NCI-H82 (cell line): ENCODE measurements at places on chromosomes 11 and 22.

DNA sequence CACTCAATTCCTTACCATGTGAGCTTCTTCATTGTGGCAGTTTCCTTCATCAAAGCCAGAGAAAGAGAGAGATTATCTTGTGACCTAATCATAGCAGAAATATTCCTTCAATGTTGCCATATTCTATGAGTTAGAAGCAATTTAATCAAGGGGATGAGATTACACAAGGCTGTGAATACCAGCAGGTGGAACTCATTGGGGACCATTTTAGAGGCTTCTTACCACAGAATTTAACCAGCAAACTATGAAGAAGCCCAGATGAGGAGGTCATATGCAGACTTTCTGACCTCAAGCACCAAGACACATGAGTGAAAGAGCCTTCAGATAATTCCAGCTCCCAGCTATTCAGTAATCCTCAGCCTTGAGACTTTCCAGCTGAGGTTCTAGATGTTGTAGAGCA lies 51.3 kb downstream of the ADM start:
- DNase-seq, result no peak

DNA sequence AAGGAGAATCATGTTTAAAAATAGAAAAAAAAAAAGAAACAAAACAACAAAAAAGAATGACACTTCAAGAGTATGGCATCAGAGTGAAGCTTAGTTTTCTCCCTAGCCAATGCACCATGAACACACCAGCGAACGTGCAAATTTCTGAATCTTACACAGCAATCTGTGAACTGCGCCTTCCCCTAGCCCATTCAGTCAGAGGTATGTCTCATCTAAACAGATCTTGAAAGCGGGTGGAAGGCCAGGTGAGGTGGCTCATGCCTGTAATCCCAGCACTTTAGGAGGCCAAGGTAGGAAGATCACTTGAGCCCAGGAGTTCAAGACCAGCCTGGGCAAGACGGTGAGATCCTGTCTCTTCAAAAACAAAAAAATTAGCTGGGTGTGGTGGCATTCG lies 113.1 kb downstream of the MICAL3 start:
- DNase-seq, result no peak

- no peak for DNase-seq
Observed at GRCh38 chr22:24424001-24424900, 3.1 kb upstream of the ADORA2A start.

DNA sequence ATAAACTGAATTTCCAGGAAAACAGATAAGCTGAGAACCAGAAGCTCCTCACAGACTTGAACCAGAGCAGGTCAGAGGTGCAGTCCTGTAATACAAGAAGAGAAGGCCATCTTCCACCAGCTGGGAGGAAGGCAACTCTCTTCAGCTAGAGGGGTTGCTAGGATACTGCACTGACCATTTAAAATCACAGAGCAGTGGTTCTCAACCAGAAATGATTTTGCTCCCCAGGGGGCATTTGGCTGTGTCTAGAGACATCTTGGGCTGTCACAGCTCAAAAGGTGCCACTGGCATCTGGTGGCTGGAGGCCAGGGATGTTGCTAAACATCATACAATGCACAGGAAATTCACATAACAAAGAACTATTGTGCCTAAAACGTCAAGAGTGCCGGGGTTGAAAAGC lies 17.2 kb downstream of the OPCML start:
- no peak for DNase-seq

GRCh38 chr22:46661221-46661851 lies 41.1 kb downstream of the GRAMD4 start:
- no peak for DNase-seq

- DNase-seq, result no peak
Observed at GRCh38 chr11:34207487-34208180, 102.2 kb downstream of the NAT10 start.

- DNase-seq, result no peak
Observed at GRCh38 chr22:31137721-31138120, 2.6 kb downstream of the PLA2G3 start.

- DNase-seq, result no peak
Observed at GRCh38 chr11:75349521-75350116, 1.8 kb downstream of the ARRB1 start.

DNA sequence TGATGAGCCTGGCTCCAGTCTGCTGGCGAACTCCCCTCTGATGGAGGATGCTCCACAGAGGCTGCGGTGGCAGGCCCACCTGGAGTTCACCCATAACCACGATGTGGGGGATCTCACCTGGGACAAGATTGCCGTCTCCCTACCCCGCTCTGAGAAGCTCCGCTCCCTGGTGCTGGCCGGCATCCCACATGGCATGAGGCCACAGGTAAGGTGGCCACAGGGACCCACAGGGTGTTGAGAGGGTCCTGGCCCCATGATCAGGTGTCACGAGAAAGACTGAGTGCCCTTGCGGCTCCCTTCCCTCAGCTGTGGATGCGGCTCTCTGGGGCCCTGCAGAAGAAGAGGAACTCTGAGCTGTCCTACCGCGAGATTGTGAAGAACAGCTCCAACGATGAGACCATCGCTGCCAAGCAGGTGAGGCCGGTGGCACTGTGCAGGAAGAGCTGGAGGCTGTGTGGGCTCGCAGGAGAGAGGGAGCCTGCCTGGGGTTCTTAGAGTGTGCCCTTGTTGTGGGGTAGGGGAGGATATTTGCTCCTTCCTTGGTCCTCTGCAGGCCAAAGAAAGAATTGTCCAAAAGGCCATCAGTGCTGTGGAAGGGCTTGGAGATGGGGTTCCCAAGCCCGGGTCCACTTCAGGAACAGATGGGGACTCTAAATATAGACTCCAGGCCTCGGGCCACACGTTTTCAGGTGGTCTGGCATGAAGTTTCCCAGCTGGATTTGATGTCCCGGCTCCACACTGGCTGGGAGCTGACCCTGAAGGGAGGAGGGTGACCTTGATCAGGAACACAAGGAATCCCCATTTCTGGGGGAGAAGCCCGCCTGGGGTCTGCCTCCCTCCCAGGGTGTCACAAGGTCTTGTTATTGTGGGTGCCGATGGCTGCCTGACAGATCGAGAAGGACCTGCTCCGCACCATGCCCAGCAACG lies 34.1 kb downstream of the SGSM3 start:
- no peak for DNase-seq

GRCh38 chr11:62502030-62502730 lies 44.4 kb downstream of the AHNAK start:
- DNase-seq, result no peak

GRCh38 chr11:1291295-1292017 lies 18.0 kb downstream of the TOLLIP start:
- no peak for DNase-seq

GRCh38 chr22:47166033-47166404 lies 403.6 kb downstream of the TBC1D22A start:
- no peak for DNase-seq

- no peak for DNase-seq
Observed at GRCh38 chr11:86152006-86152862, 83.3 kb upstream of the PICALM start.

- no peak for DNase-seq
Observed at GRCh38 chr11:75735181-75735845, 17.7 kb downstream of the MOGAT2 start.

DNA sequence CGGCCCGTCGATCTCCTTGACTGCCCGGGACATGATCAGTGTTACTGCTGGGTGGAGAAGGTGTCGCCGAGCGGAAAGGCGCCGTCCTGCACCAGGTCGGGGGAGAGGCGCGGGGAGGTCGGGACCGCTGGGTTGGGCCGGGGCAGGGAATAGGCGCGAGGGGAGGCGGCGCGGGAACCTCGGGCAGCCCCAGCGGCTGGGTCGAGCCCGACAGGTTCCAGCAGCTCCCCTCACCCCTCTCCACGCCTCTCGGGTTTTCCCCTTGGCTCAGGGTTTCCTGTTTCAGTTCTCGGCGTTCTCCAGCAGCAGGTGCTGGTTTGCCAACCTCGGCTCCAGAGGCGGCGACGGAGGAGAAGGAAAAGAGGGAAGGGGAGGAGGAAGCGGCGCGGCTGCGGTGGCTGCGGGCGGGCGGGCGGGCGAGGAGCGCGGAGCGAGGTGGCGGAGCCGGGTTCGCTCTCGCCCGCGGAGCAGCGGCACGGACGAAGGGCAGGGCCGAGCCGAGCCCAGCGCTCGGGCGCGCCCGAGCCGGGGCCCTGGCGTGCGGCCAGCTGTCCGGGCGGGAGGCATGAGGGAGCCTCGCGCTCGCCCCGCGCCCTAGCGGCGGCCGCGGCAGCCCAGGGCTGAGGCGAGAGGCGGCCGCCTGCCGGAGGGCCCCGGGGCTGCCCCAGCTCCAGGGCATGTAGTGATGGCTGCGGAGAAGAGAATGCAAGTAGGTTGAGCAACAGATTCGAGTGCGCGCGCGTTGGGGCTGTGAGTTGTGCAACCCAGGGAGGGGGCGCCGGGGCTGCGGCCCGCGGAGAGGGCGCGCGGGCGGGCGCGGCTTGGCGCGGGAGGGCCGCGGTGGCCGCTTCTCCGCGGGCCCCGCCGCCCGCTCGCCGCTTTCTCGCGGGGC lies at the start of gene ZC3H12C:
Gene ZC3H12C, plus strand, starts transcription at position 878 of the 892 bp plus-strand sequence. CDS start 20 bp downstream, outside the sequence.
- DNase-seq, result peak; percentile 85

DNA sequence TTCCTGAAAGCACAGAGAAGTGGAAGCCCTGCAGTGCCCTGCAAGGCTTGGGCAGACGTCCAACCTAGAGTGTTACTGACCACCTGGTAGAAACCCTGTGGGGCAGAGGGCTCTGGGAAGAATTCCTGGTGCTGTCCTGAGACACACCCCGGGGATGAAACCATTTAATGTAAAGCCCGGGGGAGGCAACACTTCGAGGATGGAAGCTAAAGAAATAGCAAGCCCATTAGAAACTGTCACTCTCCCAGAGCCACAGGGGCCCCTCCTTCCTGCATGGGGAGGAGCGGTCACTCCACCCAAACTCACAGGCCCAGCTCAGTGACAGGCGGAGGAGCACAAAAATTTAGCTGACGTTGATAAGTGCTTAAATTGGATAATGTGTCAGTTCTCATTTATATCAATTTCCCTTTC lies 57.6 kb downstream of the NRXN2 start:
- DNase-seq, result peak; percentile 29

DNA sequence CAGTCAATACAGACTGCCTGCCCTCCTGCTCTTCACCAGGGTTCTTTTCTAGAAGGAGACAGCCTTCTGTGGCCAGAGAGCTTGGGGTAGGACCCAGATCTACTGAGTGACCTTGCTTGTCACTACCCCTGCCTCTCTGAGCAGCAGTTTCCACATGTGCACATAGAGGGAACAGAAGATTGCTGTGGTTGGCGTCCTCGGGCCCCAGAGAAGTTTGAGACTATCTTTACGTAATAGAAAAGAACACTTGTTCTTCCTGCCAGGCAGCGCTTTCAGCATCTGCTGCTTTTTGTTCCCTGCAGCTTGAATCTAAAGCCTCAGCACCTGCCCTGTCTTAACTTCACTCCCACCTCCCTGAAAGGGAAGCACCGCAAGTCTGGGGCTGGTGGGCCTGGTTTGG lies 1.9 kb upstream of the FKBP2 start:
- DNase-seq, result no peak

DNA sequence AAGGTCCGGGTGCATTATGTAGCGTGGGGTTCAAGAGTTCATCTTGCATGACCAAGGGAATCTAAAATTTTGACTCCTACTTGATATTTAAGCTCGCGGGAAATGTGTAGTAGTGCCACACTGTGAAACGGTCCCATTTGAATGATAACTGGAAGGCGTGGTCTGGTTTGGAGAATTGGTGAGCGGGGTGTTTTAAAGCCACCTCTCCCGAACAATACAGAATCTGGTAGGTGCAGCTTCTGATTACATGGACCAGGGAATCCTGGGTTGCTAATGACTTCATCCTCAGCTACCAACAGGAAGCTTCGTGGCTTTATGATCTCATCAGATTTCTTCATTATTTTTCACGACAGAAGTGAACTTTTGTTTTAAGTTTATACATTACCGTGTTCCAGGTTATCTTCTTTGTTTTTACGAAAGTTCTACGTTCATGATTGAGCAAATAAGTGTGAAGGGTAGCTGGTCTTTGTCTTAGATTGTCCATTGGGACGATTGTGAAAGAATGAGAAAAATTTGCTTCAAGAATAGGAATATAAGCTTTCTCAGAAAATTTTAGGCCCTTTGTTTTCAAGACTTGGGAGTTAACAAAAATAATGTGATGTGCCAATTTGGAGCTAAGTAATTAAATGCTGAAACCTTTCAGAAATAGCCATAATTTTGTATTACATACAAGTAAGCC lies 1.7 kb downstream of the QSER1 start:
- DNase-seq, result peak; percentile 84

DNA sequence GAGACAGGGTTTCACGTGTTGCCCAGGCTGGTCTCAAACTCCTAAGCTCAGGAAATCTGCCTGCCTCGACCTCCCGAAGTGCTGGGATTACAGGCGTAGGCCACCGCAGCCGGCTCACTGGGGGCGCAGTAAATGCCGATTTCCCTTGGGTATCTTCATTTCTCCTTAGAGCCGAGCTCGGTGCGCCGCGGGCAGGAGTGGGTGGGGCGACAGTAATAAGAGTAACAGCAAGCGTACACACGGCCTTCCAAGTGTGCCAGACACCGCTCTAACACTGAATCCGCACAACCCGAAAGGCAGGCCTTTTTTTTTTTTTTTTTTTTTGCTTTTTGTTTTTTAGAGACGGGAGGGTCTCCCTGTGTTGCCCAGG lies 500 bp upstream of the ADSL start:
- DNase-seq, result peak; percentile 61

- peak; percentile 12 for DNase-seq
Observed at GRCh38 chr22:17213976-17214375, 5.3 kb downstream of the ADA2 start.

DNA sequence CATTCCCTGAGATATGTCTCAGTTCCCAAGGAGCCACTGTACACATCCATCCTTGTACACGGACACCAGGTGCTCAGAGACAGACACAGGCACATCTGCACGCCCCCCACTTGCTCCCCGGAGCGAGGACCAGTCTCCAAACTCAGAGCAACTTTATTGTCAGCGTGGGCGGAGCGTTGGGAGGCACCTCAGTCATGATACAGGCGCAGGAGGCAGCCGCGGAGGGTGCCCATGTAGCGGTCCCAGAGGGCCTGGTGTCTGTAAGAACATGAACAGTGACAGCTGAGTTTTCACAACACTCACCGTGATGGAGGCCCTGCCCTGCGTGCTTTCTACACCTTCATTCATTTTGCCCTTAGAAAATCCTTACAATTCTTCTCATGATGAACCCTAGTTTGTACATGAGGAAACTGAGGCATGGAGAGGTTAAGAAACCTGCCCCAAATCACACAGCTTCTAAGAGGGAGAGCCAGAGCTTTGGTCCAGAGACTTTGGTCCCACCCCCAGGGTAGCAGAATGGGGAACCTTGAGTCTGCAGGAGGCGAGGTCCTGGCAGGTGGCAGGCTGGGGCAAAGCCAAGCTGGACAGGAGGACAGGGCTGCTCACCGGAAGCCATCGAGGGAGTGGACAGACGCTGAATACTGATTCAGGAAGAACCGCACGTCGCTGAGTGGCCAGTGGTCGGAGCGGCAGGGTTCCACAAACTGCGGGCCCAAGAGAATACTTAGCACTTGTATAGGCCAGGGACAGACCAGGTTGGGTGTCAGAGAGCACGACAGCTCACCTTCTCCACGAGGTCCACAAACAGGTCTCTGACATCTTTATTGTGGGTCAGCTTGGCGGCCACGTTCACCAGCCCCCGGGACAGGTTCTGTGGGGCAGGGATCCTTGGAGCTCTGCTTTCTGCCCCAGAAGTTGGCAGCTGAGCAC lies 4.2 kb downstream of the FIBP start:
- DNase-seq, result no peak

- no peak for DNase-seq
Observed at GRCh38 chr11:91220476-91221202, 997.8 kb upstream of the CHORDC1 start.

GRCh38 chr11:72767203-72768062 lies 15.2 kb upstream of the ARAP1 start:
- peak; percentile 79 for DNase-seq
